ENCODE measurements at places on chromosomes 5 and 9.

DNA sequence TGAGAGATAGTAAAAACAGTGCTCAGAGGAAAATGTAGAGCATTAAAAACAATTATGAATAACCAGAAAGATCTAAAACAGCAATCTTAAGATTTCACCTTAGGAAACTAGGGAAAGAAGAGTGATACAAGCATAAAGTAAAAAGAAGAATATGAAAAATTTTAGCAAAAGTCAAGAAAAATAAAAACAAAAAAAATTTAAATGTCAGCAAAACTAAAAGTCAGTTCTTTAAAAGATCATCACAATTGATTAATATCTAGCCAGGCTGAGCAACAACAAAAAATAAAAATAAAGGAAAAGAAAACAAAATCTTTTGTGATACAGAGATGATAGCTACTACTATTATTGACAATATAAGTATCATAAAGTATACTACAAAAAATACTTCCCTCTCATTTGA lies 1088.1 kb upstream of the EDIL3 start:
- no peak for DNase-seq

- no peak for DNase-seq
These were observed 79.1 kb downstream of the RAPGEF1 start for GRCh38 chr9:131660466-131661405.

DNA sequence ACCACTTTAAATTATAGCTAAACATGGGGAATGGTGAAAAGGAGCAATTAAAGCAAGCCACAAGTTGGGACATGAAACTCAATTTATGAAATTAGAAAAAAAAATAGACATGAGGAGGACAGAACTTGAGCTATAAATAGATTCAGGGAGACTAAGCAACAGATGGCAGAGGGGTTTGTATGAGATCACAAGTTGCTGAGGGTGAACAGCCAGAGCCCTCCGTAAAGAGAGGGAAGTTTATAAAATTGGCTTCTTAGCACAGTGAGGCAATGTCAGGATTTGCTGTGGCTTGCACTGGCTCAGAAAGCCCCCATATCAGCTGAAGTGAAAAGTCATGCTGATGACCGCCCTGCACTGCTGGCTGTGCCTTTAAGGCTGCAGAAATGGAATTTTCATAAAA lies 443.4 kb upstream of the CD180 start:
- DNase-seq = no peak

GRCh38 chr5:32630867-32631491 lies 45.6 kb downstream of the SUB1 start:
- DNase-seq = no peak

DNA sequence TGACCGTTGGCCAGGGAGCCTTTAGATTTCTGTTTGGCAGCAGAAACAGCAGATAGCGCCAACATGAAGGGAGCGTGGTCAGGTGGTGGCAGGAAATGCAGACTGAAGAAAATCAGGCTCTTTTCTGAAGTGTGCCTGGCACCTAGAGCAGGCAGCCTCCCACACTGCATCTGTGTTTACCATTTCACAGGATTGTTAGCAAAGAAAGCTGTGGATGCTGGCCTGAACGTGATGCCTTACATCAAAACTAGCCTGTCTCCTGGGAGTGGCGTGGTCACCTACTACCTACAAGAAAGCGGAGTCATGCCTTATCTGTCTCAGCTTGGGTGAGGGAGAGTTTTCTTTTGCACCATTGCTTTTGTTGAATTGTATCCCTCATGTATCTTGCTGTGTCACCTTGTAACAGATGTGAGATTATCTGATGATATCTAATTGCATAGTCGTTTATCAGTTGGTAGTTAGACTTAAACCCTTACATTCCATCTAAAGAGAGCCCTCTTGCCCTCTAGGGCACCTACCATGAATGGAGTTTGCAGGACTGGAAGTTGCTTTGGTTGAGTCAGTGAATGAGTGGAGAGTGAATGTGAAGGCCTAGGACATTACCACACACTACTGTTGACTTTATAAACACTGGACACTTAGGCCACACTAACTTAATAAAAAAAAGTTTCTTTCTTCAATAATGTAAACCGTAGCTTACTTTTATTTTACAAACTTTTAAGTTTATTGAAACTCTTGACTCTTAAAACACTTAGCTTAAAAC lies 42.8 kb downstream of the ACO1 start:
- DNase-seq = peak; percentile 16

- DNase-seq = no peak
These were observed 53.4 kb downstream of the SNX18 start for GRCh38 chr5:54570916-54571315.
